ENCODE measurements at places on chromosomes 5 and 9.

DNA sequence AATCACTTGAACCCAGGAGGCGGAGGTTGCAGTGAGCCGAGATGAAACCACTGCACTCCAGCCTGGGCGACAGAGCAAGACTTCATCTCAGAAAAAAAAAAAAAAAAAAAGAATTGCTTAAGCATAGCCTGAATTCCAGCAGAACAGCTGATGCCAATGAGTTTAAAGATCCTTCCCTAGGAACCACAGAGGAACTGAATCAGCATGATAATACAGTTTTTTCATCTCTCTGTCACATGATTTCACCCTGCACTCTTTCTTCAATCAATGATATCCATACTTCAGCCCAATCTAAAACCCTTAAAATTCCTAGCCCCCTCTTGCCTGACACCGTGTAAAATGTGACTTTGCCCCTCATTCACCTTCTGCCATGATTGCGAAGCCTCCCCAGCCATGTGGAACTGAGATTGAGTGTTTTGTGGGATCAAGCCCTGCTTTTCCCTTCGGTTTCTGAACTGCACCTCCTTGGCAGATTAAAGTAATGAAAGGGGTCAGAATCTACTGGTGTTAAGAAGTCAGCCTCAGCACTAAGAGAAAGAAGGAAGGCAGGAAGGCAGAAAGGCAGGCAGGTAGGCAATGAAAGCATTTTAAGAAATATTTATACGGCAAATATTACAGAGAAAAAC is 20.9 kb upstream of the DMXL1 start:
- DNase-seq, result peak; percentile 66

DNA sequence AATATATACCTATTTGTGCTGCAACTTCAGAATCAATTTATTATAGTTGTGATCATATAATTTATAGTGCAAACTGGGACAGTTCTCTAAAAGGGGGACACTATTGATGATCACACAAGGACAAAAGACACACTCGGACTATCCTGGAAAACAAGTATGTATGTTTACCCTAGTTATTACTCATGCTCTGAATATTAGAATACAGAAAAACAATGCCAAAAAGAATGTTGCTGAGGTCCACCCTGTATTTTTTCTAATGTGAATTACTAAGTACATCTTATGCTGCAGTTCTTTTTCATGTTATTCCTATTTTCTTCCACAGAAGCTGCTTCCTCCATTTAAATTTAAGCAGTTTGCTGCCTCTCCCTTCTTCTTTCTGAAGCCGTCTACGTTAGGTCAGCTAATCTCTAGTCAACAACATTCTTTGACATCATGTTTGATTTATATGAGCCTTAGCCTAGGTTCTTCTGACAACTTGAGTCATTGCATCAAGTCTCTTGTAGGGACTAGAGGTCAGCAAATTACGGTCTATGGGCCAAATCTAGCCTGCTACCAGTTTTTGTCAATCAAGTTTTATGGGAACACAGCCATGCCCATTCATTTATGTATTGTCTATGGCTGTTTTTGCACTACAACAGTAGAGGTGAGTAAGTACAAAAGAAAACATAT is 40.1 kb upstream of the PPP3R2 start:
- DNase-seq, result no peak

- DNase-seq, result no peak
Measured at GRCh38 chr9:132732326-132733259, 62.3 kb downstream of the GTF3C4 start.

GRCh38 chr9:114905170-114905940 is 25.0 kb downstream of the TNFSF8 start:
- no peak for DNase-seq

DNA sequence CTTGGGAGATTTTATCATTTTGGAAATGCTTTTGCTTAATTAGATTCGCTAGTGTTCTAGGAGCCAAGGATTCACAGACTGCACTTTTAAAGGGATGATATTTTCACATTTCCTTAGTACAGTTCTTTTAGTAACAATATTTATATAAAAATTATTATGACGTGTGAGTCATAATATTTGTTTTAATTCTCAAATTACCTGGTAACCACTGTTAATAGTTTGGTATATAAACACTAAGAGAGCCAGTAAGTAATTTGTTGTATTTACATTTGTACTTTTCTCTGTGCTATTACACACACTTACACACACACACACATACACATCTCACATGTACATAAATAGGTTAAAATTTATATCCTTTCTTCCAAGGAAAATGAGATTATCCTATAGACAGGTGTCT is 58.8 kb upstream of the RAD23B start:
- DNase-seq, result no peak

GRCh38 chr9:108363311-108363710 is 492.5 kb downstream of the ACTL7B start:
- DNase-seq, result no peak

DNA sequence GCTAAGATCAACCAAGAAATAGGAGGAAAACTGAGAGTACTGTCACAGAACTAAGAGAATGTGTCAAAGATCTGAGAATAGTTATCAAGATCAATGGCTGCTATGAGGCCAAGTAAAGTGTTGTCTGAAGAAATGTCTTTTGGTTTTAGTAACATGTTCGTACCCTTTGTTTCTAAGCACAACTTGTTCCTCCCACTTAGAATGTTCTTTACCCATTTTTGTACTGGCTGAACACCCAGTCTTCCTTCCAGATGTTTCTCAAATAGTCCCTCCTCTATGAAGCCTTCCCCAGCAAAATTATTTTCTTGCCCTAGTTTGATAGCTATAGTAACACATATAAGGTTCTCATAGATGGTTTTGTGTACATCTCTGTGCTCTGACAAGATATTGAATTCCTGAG is 191.5 kb downstream of the WDR70 start:
- no peak for DNase-seq

DNA sequence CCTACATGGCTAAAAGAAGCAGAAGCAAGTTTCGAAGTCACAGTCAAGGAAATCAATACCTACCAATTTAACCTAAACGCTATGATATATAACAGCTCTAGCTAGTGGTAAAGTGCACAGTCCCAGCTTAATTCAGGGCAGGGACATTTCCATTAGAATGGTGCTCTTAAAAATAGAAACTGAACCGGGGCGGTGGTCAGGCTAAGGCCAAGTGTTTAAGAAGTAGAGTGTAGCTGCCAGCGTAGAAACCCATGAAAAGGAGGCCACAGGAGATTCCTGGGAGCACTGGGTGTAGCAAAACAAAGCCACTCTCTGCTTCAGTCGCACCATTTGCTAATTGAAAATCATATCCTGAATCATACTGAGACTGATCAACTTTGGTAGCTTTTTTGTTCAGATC is 28.8 kb downstream of the PPIC start:
- no peak for DNase-seq

DNA sequence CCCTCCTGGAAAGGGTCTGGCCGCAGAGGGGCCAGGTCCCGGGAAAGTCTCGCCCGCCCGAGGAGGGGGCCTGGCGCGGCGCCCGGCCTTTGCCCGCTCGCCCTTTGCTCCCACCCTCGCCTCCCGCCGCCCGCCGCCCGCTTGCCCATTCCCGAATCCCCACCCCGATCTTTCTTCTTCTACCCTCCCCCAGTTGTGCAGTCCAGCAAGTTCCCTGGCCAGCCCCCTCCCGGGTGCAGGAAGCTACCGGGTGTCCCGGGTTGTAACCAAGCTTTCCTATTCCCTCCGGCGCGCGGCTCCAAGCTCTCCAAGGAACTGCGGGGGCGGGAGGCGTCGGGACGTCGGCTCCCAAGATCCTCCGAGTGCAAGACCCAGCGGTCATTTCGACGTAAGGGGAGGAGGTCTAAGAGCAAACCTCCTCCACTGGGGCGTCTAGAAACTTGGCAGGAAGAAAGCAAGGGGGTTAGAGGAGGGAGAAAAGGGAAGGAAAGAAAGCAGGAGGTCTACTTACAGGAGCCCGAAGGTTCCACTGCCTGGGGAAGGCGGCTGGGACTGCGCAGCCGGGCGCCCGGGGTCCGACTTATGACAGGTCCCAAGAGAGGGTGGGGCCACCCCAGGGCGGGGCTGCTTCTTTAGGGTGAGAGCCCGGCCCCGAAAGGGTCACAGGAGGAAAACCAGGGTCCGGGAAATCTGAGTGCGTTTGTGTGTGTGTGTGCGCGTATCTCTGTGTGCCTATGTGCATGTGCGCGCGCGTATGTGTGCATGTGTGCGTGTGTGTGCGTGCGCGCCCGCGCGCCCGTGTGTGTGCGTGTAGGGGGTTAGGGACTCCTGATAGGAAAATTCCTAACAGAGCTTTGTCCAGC is at the start of gene PTGR1:
PTGR1 (minus strand) TSS at position 556 of the 863 bp plus-strand sequence. CDS start 2,225 bp downstream, outside the sequence.
- peak; percentile 90 for DNase-seq

GRCh38 chr9:32969270-32969669 is 32.2 kb downstream of the APTX start:
- peak; percentile 28 for DNase-seq

GRCh38 chr5:143065996-143066522 is 295.9 kb downstream of the ARHGAP26 start:
- no peak for DNase-seq

DNA sequence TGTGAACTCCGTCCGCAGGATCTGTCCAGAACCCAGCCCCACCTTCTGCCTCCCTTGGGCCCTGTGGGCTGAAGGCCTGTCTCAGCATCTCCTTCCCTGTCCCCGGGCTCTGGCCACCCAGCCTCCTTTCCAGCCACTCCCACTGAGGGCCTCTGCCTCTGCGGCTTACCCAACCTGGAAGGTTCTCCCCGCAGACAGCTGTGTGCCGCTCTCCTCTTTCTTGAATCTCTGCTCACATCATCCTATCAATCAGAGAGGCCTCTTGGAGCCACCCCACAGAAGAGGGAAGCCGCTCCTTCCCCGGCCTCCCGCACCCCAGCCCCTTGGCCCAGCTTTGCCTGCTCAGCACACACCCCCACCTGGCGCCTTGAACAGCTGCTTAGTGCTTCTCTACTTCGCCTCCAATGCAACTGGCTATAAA is 81.5 kb upstream of the UNC5A start:
- no peak for DNase-seq

GRCh38 chr5:180313677-180314505 is 22.0 kb upstream of the MAPK9 start:
- DNase-seq, result peak; percentile 26

- DNase-seq, result no peak
Measured at GRCh38 chr5:38533286-38534155, 22.9 kb downstream of the LIFR start.

DNA sequence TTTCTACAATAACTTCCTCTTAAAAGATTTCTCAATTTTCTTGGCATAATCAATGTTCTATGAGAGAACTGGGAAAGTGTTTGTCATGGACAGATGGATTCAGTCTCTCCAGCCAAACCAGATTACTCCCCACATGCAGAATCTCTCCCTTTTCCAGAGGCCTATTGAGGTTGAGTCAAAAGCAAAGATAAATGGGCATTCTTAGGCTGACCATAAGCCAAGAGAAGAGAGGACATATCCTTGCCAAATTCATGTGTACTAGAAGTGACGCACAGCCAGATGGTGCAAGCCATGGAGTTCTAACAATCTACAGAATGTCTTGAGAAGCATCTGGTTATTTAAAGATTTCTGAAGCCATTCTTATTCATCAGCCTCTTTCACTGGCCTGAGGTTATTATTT is 2115.0 kb downstream of the MAT2B start:
- DNase-seq, result peak; percentile 6

- no peak for DNase-seq
Measured at GRCh38 chr9:132040246-132040645, 39.4 kb downstream of the MED27 start.

DNA sequence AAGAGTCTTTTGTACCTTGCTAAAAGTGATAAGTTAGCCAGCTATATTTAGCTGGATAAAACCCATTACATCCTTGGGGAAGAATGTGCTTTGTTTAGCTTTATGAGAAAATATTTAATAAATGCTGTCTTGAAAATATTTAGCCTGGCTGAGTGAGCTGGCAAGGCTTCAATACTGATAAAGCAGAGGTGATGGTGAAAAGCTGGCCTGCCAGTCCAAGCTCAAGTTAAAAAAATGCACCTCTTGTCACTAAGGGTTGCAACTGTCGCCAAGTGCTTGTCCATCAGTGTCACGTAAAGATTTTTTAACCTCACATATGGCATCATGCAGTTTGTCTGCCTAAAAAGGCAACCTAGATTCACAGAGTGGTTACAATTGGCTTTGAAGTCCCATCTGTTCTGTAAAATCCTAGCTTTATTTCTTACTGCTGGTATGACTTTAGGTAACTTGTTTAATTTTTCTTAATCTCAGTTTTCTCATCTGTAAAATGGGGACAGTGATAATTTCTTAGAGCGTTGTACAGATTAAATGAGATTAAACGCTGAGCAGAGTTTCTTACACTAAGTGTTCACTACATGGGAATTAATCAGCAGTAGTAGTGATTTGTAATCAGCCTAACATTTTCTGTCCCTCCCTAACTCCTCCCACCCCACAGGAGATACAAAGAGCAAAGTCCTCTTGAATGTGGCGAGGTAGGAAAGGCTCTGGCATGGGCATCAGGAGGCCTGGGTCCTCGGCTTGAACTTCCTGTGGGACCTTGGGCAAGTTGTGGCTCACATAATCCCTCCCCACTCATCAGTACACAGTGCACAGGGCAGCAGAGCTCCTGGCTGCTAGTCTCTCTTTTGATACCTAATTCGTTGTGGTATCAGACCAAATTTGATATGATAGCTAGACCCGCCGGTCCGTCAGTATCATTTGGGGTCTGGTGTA is 48.7 kb downstream of the PIK3R1 start:
- DNase-seq, result peak; percentile 76

GRCh38 chr5:139215107-139215975 is 17.2 kb upstream of the SIL1 start:
- no peak for DNase-seq

DNA sequence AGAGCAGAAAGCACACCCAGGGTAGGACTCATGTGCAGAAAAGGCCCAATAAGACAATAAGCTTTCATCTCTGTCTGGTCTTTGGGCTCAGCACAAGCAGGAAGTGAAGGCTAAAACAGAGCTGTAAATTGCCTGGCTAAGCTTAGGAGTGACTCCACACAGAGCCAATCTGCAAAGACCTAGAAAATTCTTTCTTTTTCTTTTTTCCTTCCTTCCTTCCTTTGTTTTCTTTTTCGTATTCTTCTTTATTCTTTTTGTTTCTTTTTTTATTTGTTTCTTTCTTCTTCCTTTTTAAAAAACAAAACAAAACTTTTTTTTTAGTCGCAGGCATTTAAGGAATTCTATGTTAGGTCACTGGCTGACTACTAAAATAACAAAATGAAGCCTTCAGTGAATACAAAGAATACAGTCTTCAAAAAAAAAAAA is 12.2 kb downstream of the SLC35A4 start:
- DNase-seq, result no peak

- DNase-seq, result no peak
Measured at GRCh38 chr9:73172901-73173215, 21.2 kb downstream of the ANXA1 start.

GRCh38 chr9:136345281-136346156 is 18.0 kb downstream of the DNLZ start:
- DNase-seq, result no peak

Measured in fibroblast of skin of right biceps (primary cell).